ENCODE measurements at places on chromosomes 2 and 18. TPM values are rescaled to one million over a fixed set of nuclear protein-coding genes. Genes with fewer than 3 reads are reported as not detected.

The ACVR2A gene
- 18.3 TPM for total RNA-seq

The NRBP1 gene
- 83.4 TPM for total RNA-seq

The COL6A3 gene
- 26.9 TPM for total RNA-seq

The RTP5 gene
- 0.28 TPM for total RNA-seq

The IL1RL1 gene
- 3.4 TPM for total RNA-seq

The TSGA10 gene
- total RNA-seq, result 19.0 TPM

The MSGN1 gene
- total RNA-seq, result not detected

The FAM228A gene
- total RNA-seq, result 0.55 TPM

The AQP4 gene
- 1.7 TPM for total RNA-seq

The NAT8 gene
- total RNA-seq, result not detected

The SEPTIN10 gene
- total RNA-seq, result 66.3 TPM

The TRMT61B gene
- 26.4 TPM for total RNA-seq

The CPLX4 gene
- total RNA-seq, result not detected

The POTEI gene
- 18.8 TPM for total RNA-seq

The CHRNG gene
- total RNA-seq, result not detected

All from prostate gland (tissue), 2 donors.